ENCODE measurements at places on chromosomes 16 and 17.

- DNase-seq, result no peak
Measured at GRCh38 chr17:67056746-67057490, 12.6 kb downstream of the CACNG1 start.

GRCh38 chr17:80709090-80709695, 164.6 kb downstream of the RPTOR start:
- DNase-seq, result no peak

DNA sequence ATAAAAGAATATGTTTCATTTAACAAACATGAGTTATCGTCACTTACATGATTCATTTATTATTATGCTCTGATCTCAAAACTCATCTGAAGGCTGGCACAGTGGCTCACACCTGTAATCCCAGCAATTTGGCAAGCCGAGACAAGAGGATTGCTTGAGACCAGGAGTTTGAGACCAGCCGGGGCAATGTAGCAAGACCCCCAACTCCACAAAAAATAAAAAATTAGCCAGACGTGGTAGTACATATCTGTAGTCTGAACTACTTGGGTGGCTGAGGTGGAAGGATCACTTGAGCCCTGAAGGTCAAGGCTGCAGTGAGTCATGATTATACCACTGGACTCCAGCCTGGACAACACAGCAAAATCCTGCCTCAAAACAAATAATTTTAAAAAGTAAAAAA, 16.0 kb downstream of the APPBP2 start:
- no peak for DNase-seq

DNA sequence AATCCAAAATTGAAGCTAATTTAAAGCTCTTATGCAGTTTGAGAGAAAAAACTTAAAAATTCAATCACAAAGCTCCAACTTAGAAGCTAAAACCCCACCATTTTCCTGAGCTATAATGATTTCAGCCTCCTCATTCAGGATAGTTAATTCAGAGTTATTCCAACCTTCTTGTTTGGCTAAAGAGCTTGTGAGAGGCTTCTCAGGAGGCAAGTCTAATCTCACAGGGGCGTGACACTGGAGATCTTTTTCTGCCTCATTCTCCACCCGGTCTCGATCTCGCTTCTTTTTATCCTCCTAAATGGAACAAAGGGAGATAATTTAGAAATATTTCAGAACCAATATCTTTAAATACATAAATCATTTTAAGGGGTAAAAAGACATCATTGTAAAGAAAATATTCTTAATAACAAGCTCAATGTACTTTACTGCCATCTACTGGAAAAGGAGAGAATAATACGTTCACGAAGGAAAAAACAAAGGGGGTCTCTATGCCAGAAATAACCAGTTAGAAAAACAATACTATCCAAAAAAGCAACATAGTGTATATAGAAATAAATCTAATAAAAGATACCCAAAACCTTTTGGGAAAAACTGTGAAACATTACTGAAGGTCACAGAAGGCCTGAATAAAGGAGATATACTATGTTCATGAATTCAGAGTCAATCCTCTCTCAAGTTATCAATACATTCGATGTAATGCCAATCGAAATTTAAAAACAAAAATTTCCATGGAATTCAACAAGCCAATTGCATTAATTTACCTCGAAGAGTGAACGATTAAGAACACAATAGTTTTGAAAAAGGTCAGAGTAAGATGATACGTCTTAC, 13.9 kb downstream of the BRD7 start:
- no peak for DNase-seq

GRCh38 chr17:76644995-76645394, 1.4 kb upstream of the ST6GALNAC1 start:
- DNase-seq, result no peak

DNA sequence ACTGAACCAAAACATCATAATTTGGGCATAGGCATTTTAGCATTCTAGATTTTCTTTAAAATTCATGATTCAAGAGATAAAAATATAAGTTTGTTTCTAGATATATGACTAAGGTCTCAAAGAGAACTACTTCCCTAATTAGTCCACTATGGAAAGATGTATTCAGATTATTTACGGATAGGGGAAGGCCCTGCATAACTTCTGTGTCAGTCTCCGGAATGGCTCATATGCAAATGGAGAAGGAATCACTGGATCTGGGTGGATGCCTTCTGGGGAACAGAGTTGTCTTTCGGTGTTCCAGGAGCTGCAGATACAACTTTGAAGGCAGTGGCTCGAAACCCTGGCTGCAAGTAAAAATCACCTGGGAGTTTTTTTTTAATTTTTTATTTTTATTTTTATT, 17.1 kb upstream of the WFIKKN2 start:
- no peak for DNase-seq

DNA sequence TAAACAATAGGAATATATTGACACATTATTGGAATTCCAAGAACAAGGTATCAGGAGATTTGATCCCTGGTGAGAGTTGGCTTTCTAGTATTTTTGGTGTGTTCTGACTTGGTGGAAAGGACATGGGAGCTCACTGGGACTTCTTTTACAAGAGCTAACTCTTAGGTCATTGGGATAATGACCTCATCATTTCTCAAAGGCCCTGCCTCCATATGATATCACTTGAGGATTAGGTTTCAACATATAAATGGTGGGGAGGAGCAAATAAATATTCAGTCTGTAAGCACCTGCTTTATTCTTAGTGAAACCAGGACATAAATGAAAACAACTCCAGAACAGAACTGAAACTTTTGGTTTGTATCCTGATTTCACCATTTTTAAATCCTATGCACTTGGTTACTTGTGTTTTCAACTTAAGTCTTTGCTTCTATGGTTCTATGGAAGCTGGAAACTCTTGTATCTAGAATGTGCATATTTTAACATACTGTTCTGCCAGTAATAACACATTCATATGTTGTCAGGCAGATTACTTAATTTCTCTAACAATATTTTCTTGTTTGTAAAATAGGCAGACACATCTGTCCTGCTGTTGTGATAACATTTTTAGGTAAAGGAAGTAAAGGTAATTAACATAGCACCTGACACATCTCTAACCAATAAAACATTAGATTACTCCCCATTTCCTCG, 1527.7 kb upstream of the CDH8 start:
- no peak for DNase-seq

GRCh38 chr16:86625821-86626220, 47.5 kb downstream of the FOXL1 start:
- DNase-seq, result no peak

DNA sequence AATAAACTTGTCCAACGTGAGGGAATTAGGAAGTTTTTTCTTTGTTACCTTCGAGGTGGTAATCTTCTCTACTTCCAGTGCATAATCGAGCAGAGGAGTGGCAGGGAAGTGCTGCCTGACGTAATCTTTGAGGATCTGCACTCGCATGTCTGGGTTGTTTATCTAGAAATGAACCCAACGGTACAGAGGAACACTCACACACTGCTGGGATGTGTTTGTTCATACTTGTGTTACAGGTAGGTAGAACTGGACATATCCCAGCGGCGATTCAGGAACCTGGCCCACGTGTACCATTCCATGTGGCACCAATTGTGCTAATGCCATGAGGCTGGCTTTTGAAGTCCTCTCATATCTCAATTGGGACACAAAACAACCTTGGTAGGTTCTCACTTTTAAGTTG, 4.2 kb upstream of the KLHL11 start:
- no peak for DNase-seq

DNA sequence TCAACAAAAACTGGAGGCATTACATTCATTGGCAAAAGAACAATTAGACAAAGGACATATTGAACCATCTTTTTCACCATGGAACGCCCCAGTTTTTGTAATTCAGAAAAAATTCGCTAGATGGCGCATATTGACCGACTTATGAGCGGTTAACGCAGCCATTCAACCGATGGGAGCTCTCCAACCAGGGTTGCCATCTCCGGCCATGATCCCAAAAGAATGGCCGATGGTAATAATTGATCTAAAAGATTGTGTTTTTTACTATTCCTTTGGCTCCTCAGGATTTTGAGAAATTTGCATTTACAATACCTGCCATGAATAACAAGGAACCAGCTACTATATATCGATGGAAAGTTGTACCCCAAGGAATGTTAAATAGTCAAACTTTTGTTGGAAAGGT, 21.4 kb downstream of the ALOX15B start:
- no peak for DNase-seq

DNA sequence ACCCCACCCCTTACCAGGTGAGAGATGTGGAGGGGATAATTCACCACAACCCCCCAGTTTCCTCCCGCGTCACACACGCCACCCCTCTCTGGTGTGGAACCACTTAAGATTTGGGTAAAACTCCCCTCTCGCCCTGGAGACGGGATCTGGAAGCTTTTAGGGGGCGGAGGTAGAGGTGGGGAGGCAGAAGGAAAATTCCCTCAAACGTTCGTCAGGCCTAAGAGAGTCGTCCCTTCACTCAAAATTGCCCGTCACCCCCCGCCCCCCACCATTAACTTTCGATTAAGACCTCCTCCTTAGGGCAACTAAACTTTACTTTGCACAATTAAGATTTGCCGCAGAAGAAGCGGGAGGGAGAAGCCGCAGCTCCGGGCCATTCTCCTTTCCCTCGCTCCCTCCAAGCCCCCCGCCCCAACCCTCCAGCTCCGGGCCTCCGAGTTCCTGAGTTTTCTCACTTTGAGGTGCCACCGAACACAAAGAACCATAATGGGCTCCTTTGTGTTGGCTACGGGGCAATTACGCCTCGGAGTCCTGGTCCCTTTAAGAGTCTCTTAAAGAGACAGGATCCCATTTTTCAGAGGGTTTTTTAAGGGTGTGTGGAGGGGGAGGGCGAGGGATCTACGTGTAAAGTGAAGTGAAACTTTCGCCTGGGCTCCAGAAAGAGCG, 985 bp upstream of the FZD2 start:
- no peak for DNase-seq

DNA sequence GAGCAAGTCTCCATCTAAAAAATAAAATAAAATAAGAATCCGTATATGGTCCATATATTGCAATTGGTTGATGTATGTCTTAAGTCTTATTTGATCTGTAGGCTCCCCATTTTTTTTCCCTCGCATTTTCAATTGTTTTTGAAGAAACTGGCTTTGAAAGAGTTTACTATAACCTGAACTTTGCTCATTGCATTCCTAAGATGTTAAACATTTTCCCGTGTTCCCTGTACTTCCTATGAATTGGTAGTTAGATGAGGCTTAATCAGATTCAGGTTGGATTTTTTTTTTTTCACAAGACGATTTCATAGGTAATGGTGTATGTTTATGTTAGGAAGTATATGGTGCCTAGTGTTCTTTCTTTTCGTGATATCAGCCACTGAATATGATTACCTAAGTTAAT, 3.3 kb downstream of the LRRC36 start:
- DNase-seq, result no peak

DNA sequence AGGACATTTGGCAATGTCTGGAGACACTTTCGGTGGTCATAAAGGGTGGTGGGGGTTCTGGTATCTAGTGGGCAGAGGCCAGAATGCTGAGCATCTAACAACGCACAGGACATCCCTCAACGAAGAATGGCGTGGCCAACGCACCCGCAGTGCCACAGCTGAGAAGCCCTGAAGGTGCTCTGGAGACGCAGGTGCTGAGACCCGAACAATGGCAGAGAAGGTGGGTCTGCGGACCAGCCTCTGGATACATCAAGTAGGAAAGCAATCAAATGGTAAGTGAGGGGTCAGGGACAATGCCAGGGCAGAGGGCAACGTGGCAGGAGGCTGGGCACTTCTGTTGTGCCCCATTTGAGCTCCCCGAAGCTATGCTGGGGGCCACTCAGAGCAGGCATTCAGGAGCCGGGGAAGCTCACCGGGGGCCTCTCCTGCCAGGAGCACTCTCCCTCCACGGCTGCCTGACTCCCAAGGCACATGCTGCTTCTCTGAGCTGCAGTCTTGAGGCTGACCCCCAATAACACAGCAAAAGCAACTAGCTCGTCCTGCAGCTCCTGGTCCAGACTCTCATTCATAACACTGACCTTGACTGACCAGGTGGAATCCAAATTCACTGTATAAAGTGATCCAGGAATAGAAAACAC, 26.0 kb downstream of the SPHK1 start:
- DNase-seq, result no peak

DNA sequence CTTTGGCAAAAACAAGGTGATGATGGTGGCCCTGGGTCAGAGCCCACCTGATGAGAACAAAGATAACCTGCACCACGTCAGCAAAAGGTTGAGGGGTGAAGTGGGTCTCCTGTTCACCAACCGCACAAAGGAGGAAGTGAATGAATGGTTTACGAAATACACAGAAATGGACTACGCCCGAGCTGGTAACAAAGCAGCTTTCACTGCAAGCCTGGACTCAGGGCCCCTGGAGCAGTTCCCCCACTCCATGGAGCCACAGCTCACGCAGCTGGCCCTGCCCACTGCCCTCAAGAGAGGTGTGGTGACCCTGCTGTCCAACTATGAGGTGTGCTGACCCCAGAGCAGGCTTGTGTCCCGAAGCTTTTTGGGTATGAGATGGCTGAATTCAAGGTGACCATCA, 29.7 kb upstream of the DLX4 start:
- no peak for DNase-seq

DNA sequence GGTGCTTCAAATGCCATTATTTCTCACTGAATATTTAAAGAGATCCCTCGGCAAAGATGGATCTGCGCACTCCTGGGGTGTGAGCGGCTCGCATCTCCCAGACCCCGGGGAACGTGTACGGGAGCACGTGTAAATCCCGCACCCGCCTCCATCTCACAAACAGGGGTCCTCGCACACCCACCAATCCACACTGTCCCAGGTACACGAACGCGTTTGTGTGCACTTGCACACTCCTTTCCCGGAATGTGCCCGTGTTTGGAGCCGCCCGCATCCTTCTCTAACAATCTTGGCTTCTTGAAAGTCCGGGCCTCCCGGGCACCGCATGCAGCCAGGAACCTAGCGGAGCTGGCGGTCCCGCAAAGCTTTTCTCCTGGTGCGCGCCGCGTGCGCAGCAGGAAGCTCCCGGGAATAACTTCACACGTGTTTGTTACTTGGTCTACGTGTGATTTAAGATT, 2.5 kb upstream of the SALL1 start:
- DNase-seq, result no peak

- DNase-seq, result no peak
Measured at GRCh38 chr16:26905336-26905735, 161.4 kb upstream of the C16orf82 start.

- DNase-seq, result no peak
Measured at GRCh38 chr17:27408891-27409290, 47.4 kb upstream of the KSR1 start.

Data from cerebellar nuclear complex (tissue), 1 donor.